ENCODE measurements at places on chromosomes 2 and 18. TPM values are rescaled to one million over a fixed set of nuclear protein-coding genes. Genes with fewer than 3 reads are reported as not detected.

Gene HOXD11
- not detected for total RNA-seq

Gene FLACC1
- 0.45 TPM for total RNA-seq

Gene ADAM23
- total RNA-seq, result 24.6 TPM

Gene CABLES1
- total RNA-seq, result 3.5 TPM

Gene NPPC
- total RNA-seq, result not detected

Gene NCKAP5
- 10.0 TPM for total RNA-seq

Gene KLHL29
- total RNA-seq, result 4.3 TPM

Gene STPG4
- not detected for total RNA-seq

Gene CFAP65
- total RNA-seq, result not detected

Gene ANKMY1
- 12.6 TPM for total RNA-seq

Gene OTOS
- not detected for total RNA-seq

DNA sequence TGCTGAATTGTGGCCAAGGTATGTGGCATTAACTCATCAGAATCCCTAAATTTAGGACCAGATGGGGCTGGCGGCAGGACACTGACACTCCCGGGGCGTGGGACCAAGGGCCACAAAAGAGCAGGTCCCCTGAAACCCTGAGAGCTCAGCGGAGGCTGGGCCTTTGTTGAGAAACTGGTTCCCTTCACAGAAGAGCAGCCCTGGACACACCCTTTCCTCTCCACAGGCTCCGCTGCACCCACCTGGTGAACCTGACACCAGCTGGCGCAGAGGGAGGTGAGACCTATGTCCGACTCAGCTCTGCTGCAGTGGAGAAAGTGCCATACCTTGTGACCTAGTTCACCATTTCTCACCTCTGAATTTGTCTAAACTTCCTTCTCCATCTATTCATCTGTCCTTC, 119.5 kb downstream of the RTP5 start:
- DNase-seq, result no peak

DNA sequence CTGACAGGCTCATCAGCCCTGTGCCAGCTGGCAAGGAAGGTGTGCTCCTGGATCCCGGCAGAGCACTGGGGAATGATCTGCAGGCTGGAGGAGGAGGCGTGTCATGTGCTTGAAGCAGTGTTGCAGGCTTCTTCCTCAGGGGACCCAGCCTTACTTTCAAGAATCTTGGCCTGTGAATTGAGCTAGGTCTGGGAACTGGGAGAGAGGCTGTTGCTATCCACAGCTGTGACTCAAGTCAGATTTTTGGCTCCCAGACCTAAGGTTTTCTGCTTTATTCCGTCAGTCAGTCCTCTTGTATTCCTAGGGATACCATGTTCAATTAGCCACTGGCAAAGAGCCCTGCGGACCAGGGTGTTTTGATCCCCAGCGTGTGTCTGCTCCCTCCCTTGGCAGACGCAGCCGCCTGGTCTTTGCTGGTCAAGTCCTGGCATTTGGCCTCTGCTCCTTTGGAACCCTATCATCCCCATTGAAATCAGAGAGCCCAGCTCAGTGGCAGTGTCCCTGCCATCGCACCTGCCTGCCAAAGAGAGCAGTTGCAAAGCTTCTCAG, 32.4 kb downstream of the ASB1 start:
- no peak for DNase-seq

DNA sequence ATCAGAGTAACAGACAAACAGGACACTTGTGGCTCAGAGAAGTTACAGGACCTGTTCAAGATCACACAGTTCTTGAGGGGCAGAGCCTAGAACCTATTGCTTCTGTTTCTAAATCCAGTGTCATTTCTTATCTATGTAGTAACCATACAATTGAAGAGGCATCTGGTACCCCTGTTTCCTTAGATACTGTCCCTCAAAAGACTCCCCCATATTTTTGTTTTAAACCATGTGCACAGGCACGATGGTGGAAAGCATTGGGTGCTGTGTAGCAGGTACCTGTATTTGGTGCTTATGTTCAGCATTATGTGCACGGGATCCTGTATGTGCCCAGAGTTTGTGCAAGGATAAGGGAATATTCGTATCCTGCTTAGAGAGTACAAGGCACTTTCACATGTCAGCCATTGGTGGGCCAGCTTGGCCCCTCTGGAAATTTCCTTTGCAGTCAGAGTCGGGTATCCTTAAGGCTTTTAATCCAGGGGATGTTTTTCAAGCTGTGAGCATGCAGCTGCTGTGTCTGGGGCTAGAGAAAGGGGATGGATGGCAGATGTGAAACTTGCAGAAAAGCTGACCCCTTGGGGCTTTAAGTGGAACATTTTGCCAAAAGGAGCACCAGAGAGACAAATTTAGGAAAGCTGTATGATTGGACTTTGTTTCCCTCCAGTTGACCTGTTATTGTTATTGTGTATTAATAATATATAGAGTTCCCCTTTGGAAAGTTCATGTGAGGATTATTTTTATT, 2.1 kb downstream of the LBH start:
- no peak for DNase-seq

DNA sequence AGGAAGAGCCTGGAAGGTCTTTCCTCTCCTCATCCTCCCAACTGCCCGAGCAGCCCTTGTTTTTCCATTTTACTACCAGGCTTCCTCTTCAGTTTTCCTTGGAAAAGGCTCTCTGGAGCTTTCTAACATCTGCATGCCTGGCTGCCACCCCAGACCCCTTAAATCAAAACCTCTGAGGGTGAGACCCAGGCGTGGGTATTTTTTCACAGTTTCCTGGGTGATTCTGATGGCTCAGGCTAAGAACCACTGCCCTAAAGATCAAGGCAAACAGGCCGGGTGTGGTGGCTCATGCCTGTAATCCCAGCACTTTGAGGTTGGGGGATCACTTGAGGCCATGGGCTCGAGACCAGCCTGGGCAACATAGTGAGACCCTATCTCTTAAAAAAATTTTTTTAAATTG, 35.4 kb downstream of the EMILIN2 start:
- no peak for DNase-seq

DNA sequence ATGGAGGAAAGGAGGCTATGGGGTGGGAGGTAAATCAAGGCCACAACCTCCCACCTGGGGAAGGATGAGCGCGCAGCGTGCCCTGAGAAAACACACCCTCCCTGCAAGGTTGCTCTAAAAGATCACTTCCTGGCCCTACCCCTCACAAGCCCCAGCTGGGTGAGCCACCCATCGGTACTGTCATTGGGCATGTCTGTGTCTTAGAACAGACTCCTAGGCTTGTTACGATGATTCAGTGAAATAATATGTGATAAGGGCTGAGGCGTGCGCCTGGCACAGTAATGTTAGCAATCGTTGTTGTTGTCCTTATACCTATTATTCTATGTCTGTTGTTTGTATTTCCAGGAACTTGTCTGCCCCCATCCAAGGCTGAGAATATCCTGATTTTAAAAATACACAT, 175.1 kb downstream of the ZFP36L2 start:
- DNase-seq, result peak; percentile 9

DNA sequence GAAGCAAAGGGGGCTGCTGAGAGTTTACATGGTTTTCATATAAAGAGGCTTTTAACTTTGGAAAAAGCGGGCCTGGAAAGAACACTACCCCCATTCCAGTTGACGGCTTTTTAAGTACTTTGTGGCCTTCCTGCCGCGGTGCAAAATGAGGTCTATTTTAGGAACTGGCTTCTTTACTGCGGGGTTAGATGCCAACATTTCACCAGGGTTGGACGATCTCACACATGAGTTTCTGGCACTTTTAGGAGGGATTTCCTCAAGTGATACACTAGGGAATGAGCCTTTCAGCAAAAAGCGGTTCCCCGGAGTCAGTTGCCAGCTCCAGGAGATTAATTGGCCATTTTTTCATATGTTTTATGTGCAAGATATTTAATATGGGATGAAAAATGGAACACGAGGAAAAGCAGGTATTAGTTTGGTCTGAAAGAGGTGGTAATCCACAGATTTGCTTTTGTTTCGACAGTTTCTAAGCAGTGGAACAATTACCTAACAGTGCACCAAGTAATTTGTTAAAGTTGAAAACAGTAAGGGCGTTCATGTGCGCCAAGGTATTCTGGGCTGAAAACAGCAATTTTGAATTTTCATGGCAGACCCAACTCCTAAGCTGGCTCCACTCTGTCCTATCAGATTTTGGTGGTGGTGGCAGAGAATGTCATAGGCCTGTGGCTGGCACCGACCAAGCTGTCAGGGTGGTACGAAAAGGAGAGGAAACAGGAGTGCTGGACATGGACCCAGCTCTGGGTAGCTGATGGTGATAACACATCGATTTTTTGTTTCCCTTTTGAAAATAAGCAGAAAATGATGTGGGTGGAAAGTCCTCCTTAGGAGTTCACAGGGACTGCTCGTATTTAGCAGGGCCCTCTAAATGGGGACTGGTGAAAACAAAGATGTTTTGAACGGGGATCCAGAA, 55.6 kb upstream of the FZD5 start:
- DNase-seq, result no peak

GRCh38 chr2:173669888-173670287, 295.3 kb downstream of the SP3 start:
- no peak for DNase-seq

GRCh38 chr2:201931951-201932350, 101.7 kb upstream of the FZD7 start:
- DNase-seq, result no peak

- DNase-seq, result no peak
These were observed 639 bp downstream of the MRO start for GRCh38 chr18:50819027-50819727.

DNA sequence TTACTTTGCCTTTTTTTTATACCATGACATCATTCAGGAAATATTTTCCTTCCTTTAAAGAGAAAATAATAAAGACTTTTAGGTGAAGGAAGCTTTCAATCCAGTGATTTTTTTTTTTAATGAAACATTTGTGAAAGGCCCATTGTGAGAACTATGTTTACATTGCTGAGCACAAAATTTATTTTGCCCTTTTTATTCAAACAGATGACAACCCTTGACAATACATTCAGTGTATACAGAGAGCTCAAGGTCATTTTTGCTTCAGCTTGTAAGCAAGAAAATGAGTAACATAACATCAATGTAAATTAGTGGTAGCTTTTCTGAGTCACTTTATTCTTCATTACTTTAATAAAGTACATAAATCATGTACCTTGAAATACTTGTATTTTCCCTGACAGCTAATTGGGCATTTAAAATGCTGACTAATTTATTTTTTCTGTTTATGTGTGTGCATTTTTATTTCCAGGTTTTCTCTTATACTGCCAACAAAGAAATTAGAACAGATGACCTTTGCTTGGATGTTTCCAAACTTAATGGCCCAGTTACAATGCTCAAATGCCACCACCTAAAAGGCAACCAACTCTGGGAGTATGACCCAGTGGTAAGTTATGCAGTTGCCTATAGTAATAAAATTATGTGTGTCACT, 121.6 kb downstream of the GALNT1 start:
- DNase-seq, result no peak

DNA sequence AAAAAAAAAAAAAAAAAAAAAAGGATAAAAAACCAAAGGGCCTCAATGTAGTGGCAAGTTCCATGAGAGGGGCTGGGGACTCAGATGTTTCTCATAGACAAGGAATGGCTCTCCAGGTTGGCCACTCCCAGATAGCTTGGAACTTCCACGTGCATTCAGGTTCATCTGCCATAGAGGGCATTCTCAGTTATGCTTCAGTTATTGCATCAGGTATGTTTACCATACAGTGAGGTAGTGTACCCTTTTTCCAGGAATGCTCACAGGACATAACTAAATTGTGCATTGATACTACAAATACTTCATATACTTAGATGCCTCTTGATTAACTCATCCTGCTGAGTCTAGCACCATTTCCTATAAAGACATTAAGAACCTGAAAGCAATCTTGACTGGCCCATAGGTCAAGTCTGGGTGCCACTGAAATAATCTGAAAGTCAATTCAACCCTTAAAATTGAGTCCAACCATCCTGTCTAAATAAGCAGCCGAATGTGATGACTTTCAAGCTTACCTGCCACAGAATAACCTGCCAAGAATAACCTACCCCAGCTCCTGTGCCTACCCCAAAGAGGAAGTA, 14.6 kb upstream of the KLHL23 start:
- no peak for DNase-seq

DNA sequence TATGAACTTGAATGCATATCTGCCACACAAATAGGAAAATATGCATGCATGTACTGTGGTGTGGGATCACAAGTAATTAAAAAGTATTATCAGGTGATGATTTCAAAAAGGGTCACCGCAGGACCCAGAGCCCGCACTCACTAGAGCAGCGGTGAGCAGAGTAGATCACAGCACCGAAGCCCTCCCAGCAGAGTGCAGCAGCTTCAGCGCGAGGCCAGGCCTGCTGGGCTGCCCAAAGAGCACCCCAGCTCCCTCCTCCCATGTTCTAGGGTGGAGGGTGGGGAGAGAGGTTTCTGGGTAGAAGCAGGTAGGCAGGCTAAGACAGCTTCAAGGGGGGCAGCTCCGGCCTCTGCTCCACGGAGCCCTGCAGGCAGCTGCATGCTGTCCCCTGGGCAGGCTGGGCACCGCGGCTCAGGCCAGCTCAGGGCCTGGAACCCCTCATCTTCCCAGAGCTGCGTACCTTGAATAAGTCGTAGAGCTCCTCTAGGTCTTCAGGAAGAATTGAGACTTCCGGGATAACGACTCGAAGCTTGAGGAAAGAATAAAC, 24.9 kb downstream of the RPL31 start:
- no peak for DNase-seq

GRCh38 chr2:59630789-59631188, 922.7 kb downstream of the BCL11A start:
- DNase-seq, result no peak

- DNase-seq, result no peak
These were observed 362.6 kb upstream of the ID2 start for GRCh38 chr2:8319219-8319618.

GRCh38 chr18:73060666-73061288, 193.0 kb upstream of the NETO1 start:
- no peak for DNase-seq

DNA sequence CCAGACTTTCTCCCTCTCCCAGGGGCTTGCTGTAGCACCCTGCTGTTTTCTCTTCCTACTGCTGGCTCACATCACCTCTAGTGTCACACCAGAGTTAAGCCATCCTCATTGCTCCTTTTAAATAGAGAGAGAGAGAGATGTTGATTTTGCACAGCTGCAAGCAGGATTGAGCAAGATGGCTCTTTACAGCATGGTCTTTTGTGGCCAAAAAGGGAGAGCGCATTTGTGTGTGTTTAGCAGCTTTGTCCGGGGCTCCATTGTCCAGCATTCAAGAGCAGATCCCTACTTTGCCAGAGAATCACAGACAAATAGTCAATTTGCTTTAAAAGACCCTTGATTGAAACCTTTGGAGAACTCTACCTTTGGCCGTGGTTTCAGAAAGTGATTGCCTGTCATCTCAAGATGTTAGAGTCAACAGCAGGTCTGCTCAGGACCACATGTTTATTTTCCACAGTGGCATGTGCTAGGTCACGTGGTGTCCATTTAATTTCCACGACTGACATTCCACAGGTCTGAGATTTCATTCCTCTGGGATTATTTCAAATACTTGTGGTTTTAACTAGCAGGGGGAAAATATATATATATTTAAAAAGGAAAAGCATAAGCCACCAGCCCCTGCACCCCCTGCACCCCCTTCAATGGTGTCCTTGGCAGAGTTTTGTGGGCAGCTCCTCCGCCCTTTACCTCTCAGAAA, 359.9 kb upstream of the SLC14A2 start:
- no peak for DNase-seq

GRCh38 chr2:241540771-241541561, 17.6 kb upstream of the BOK start:
- DNase-seq, result peak; percentile 58

All from NCI-H460 (cell line).